ENCODE measurements at places on chromosomes 11 and 22.

GRCh38 chr22:25051983-25052710 is 99.6 kb downstream of the KIAA1671 start:
- peaks cover 24% of the 10 kb centered on the region for H3K4me1 ChIP-seq
- no peak overlapping the region for H3K27ac ChIP-seq
- no peaks in the 10 kb centered on the region for H3K27me3 ChIP-seq
- no peak overlapping the region for H3K4me3 ChIP-seq
- DNase-seq = no peak
- peaks cover 24% of the 10 kb centered on the region for H3K36me3 ChIP-seq

- H3K27ac ChIP-seq = no peak overlapping the region
- peaks cover 42% of the 10 kb centered on the region for H3K27me3 ChIP-seq
- DNase-seq = no peak
- H3K4me1 ChIP-seq = peaks cover 6% of the 10 kb centered on the region
- peak overlapping the region; percentile 44 for H3K4me3 ChIP-seq
Measured at GRCh38 chr11:1388763-1389102, 1.0 kb upstream of the BRSK2 start.

GRCh38 chr22:35656284-35656752 is 8.1 kb downstream of the APOL6 start:
- H3K36me3 ChIP-seq = peaks cover 92% of the 10 kb centered on the region
- no peaks in the 10 kb centered on the region for H3K27me3 ChIP-seq
- no peak for DNase-seq
- peaks cover 69% of the 10 kb centered on the region for H3K4me1 ChIP-seq

- H3K4me1 ChIP-seq = peaks cover 36% of the 10 kb centered on the region
- H3K4me3 ChIP-seq = peak overlapping the region; percentile 17
Measured at GRCh38 chr11:62680825-62681240, 2.0 kb upstream of the UBXN1 start.

DNA sequence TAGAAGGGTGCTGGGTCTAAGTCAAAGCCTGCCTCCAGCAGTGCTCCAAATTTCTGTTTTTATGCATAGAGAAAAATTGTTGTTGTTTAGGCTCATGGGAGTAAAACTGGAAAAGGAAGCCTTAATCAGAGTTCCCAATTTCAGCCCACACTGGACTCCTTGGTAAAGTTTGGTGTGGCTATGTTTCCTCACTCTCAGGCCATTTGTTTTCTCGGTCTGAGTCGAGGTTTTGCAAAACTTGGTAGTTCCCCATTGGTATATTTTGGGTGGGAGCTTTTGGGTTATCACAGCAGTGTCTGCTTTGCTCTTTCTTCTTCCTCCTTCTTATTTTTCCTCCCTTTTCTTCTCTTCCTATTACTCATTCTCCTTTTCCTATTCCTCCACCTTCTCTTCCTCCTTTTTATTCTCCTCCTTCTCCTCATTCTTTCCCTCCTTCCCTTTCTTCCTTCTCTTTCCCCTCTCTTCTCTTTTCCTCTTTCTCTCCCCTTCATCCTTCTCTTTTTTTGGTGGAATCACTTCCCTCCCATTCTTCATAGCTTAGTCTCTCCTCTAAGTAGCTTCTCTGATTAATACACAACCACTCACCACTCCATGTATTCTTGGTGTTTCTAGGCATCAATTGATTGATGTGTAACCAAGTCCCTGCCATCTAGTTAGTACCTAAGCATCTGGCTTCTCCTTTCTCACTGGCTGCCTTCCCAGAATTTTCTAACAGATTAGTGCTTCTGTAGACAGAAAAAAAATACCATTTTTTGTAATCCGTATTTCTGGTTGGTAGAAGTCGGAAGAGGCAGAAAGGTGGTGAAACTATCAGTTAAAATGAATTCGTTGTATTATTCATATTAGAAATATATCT is 10.1 kb downstream of the SLC5A1 start:
- H3K36me3 ChIP-seq = no peaks in the 10 kb centered on the region
- H3K4me3 ChIP-seq = no peak overlapping the region
- no peak overlapping the region for H3K27ac ChIP-seq
- peaks cover 63% of the 10 kb centered on the region for H3K27me3 ChIP-seq

DNA sequence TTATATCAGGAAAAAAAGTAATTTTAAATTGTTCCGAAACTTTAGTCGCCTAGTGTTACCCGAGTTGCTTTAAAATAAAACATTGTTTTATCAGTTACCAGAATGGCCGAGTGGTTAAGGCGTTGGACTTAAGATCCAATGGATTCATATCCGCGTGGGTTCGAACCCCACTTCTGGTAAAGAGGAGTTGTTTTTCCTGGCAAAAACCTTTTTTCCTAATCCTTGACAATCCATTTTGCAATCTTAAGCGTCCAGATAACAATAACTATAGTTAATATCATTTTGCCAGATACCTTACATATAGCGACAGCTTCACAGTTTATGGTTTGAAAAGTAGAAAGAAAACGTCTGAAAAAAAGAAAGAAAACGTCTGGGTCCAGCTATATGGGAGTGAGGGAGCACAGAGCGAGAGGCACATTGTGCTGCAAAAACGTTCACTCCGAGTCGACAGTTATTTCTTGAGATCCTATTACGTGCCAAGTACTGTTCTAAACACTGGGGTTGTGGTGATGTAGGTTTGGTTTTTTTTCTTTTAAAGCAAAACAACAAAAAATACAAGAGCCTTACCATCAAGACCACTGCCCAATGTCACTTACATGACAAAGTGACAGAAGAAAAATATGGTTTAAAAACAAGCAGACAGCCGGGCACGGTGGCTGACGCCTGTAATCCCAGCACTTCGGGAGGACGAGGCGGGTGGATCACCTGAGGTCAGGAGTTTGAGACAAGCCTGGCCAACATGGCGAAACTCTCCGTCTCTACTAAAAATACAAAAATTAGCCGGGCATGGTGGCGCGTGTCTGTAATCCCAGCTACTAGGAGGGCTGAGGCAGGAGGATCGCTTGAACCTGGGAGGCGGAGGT is 40.6 kb downstream of the OR4D9 start:
- DNase-seq = no peak
- H3K27ac ChIP-seq = peak overlapping the region; percentile 1
- H3K4me1 ChIP-seq = peaks cover 51% of the 10 kb centered on the region
- no peaks in the 10 kb centered on the region for H3K36me3 ChIP-seq
- H3K4me3 ChIP-seq = peak overlapping the region; percentile 83

DNA sequence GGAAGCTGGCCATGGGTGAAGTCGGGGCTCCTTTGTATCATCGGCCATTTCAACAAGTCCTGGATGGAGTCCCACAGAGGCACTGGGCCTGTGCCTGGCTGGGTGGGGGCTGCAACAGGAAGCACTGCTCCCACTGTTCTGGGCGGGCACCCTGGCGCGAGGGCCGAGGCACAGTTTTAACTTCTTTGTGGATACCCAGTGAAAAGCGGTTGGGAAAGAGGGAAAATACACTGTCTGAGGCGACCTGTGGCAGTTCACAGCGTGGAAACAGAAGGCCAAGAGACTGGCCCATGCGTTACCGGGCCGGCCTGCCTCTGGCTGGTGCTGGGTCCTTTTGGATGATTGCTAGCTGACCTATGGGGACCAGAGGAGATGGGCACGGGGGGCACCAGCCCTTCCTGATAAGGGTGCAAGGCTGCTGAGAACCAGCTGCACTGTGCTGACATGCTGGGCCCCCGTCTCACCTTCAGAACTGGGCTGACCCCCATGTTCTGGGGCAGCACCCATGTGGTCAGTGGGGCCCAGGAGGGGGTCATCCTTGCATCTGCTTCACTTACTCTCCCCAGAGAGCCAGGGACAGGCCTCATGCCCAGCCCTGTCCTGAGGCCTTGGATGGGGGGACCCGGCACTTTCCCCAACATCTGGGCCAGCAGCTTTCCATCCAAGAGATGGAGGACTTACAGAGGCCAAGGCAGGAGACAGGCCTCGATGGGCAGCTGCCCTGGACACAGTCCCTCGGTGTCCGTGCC is 4.2 kb downstream of the OVOL1 start:
- H3K27me3 ChIP-seq = peaks cover 36% of the 10 kb centered on the region
- H3K36me3 ChIP-seq = peaks cover 2% of the 10 kb centered on the region
- no peak overlapping the region for H3K4me3 ChIP-seq
- DNase-seq = no peak
- H3K4me1 ChIP-seq = peaks cover 6% of the 10 kb centered on the region

Data from activated CD4-positive, alpha-beta T cell treated with anti-CD3 and anti-CD28 coated beads, Interleukin-2, amount 10 ng/mL, durations not matched to agents 7 days and 5 days (primary cell).